Stimulated activated CD4-positive, alpha-beta T cell treated with anti-CD3 and anti-CD28 coated beads, Interleukin-12 subunit alpha, Interleukin-12 subunit beta, amount 100 ng/mL, for 4 hours (primary cell): ENCODE measurements at places on chromosomes 7 and 10.

DNA sequence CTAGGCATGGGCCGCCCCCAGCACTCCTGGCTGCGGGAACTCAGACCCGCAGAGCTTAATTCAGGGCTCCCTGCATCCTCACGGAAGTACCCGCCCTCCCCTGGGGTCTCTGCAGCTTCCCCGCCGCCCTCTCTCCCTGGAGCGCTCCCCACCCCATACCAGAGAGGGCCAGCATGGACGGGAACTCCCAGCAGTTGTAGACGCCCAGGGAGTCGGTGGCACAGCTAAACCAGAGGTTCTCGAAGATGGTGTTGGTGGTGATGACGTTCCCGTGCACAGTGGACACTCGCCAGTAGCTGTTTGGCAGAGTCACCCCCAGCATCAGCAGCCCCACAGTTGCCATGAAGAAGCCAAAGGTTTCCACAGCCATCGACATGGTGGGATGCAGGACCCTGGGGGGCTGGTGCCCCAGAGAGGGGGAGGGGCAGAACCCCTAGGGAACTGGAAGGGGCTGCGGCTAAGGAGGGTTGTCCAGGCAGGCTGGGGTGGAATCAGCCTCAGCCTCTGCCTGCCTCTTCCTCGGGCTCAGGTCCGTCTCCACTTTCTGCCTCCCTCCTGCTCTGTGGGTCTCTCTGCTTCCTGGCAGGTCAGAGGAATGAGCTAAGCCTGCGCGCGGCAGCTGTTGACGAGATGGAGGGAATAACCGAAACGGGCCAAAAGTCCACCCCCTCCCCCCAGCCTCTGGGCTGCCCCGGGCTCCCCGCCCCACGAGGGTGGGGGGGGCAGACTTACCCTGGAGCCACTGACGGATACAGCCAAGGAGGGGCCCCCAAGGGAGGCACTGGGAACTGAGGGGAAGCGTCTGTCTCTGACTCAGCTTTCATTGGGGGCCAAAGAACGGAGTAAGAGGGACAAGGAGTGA lies at the start of gene CLDN15:
Gene CLDN15 (minus strand): TSS at position 597 of the 862 bp plus-strand sequence. CDS start 221 bp downstream, at position 376.
- no peak for DNase-seq

DNA sequence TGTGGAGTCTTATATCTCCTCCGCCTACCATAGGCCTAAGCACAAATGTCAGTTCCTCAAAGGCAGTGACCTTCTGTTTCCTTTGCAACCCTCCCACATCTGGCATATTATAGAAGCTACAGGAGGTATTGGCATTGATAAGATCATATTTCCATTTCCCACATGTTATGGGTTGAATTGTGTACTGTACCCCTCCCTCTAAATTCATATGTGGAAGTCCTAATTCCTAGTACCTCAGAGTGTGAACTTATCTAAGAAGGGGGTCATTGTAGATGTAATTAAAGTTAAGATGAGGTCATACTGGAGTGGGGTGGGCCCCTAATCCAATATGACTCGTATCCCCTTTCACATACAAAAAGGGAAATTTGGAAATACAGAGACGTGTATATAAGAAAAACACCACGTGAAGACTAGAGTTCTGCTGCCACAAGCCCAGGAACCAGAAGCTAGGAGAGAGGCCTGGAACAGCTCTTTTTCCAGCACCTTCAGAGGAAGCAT lies 6.1 kb upstream of the LAMB4 start:
- no peak for DNase-seq

GRCh38 chr7:41774966-41775365 lies 72.1 kb upstream of the INHBA start:
- no peak for DNase-seq

DNA sequence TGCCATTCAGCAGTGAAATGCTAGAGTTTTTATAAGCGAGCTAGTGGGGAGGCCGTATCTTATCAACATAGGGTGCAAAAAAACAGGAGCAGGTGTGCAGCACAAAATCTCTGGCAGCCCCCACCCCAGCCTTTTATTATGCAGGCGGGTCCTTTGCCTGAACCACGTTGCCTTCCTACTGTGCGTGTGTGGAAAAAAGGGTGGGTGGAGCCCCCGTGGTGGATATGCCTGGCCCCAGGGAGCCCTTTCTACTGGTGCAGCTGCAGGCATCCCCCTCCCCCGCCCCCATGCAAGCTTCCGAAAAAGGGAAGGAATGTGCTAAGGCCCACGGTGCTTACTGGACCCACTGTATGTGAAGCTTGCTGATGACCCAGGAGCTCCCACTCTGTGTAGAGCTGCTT lies 175.9 kb downstream of the USP6NL start:
- no peak for DNase-seq

GRCh38 chr10:30437031-30437841 lies 3.3 kb downstream of the MAP3K8 start:
- no peak for DNase-seq

DNA sequence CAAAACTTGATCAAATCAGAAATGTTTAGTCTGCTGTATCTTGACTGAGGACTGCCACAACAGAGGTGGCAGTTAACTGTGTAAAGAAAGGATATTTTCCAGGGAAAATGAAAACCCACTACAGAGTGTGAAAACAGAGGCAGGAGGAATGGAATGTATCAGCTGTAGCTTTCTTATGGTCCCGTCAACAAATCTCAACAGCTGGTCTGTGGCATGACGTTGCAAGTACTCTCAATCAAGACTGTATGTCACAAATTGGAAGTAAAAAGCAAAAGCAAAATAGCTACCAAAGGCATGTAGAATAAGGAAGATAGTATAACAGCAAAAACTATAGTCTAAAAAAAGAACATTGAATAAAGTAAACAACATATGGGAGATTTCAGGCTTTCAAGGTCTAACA lies 123.5 kb downstream of the KMT2C start:
- DNase-seq = no peak

DNA sequence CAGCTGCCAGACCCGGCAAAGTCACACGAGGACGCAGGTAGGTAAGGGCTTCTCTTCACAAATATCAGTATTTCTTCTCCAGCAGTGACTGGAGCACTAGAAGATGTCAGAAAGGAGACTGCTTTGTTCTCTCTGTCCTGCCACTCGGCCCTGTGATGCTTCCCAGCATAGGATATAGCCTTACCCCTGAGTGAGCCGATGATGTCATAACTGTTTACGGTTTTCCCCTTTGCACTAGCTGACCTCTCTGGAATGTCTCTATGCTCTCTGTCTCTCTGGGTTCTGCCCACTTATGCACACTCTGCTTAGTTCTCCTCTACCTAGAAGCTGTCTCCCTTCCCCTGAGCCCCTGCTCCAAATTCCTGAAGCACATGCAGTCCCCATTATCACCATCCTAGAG lies 167.5 kb upstream of the PODXL start:
- DNase-seq = no peak

- DNase-seq = no peak
These were observed 570.7 kb downstream of the REEP3 start for GRCh38 chr10:64091897-64092296.

- DNase-seq = no peak
These were observed 14.5 kb upstream of the CROT start for GRCh38 chr7:87330942-87331341.

DNA sequence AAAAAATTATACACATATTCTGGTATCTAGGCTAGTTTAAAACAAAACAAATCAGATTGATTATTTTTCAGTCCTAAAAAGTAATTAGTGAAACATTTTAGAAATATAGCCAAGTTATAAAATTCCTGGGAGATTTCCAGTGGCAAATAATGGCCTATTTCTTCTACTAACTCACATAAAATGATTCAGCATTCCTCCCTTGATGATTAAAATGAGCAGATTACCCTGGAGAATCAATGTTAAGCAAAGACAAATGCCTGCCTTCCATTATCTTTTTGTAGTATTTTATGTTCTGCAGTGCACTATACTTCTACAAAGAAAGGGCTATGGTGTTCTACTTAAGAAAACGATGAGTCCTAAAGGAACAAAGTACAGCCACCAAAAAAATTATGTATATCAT lies 53.6 kb downstream of the PARD3 start:
- DNase-seq = no peak

DNA sequence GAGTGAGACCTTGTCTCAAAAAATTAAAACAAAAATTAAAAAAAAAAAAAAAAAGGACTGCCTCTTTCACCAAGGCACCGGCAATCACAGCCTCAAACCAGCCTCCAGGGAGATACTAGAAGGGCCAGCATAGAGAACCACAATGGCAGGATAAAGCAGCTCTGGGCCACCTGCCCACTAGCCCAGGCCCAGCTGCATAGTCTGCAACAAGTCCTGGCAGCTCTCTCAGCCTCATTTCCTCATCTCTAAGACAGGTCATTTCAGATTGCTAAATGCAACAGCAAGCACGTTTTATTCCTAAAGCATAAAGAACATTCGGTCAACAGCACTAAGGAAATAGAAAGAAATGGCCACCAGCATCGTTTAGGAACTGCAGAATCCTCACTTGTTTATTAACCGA lies 28.8 kb downstream of the XPNPEP1 start:
- DNase-seq = no peak

- no peak for DNase-seq
These were observed 180.8 kb downstream of the PTPRN2 start for GRCh38 chr7:158406801-158407200.

DNA sequence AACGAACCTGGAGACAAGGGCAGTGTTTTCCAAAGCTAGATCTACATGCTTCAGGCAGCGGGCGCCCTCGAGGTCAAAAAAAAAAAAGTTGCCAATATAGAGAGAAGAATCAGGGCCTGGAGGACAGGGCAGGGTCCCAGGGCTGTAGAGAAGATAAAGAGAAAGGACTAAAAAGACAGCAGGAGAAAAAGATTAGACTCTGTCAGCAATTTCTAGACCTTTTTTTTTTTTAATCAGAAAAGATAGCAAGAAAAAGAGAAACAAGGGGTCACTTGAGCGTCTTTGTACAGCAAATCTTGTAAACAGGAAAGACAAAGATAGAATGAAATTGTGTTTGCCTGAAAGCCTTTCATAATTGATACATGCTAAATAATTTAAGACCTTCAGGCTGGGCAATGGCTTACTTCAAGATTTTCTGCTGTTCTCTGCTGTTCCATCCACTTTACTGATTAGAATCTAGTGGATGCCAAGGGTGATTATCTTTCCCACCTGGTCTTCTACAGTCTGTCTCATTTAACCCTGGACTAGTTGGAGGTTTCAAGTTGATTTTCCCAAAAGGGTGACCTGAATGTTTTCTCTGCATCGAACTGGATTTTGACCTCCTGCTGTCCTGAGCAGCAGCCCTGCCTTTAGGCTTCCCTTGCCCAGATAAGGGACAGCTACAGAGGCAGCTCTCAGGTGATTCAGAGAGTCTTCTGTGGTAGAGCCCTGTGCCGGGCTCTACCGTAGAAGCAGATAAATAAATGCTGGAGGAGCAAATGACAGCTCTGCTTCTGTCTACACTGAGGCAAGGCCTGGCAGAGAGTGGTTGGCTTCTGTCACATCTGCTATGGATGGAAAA lies 5.1 kb downstream of the LMOD2 start:
- DNase-seq = no peak

DNA sequence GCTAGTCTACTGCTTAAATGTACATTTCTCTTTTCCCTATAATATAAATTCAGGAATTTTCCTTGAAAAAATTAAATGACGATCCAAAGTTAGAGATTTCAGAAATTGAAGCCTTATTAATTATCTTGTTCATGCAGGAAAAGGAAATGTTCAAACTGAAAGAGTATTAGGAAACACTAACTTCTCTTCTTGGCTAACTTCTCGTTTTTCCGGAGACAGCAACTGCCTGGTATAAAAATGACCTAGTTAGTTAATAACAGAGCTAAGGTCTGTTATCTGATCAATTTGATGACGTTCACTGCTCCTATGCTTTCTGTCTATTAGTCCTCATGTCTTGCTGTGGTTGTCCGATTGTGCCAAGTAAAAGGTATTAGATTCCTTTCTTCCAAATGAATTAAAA lies 212.5 kb downstream of the DGKB start:
- no peak for DNase-seq
